Caco-2 (cell line): ENCODE measurements at places on chromosomes 7 and 10.

DNA sequence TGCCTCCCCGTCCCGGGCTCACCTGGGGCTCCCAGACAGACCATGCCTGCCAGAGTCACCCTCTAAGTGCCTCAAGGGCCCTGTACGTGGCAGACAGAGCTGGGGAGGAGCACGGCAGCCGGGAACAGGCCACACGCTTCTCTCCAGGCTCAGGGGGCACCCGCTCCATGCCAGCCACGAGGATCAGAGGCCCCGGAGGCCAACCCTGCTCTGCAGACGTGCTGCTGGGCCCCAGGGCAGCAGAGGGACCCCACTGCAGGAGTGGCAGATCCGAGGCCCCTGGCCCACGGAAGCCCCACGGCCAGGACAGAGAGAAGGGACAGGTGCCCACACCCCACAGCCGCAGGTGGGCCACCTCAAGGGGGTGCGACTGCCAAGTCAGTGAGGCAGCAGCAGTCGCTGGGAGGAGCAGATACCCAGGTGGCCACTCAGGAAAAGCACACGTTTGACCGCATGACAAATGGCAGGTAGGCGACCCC, 58.4 kb upstream of the TNRC18 start:
- DNase-seq: no peak

GRCh38 chr7:121083790-121084251, 95.3 kb downstream of the CPED1 start:
- no peak for DNase-seq

GRCh38 chr10:3782451-3783315, 2.3 kb downstream of the KLF6 start:
- peak; percentile 65 for DNase-seq

- no peak for DNase-seq
Observed at GRCh38 chr10:50388181-50388580, 136.9 kb upstream of the ASAH2 start.
